ENCODE measurements at places on chromosomes 16 and 17. TPM values are rescaled to one million over a fixed set of nuclear protein-coding genes. Genes with fewer than 3 reads are reported as not detected.

The CDRT4 gene
- total RNA-seq = 13.0 TPM

The HOXB6 gene
- not detected for total RNA-seq

The DLG4 gene
- total RNA-seq = 28.7 TPM

The TSPAN10 gene
- total RNA-seq = 0.31 TPM

The PRR35 gene
- 1.4 TPM for total RNA-seq

The USP43 gene
- 7.2 TPM for total RNA-seq

The UNKL gene
- total RNA-seq = 28.7 TPM

The PROCA1 gene
- total RNA-seq = 11.3 TPM

The USP31 gene
- 17.9 TPM for total RNA-seq

The MEOX1 gene
- not detected for total RNA-seq

The HNF1B gene
- 0.04 TPM for total RNA-seq

The NOL11 gene
- 116 TPM for total RNA-seq

- no peak for DNase-seq
Measured at GRCh38 chr16:57104706-57105105, 12.3 kb downstream of the CPNE2 start.

DNA sequence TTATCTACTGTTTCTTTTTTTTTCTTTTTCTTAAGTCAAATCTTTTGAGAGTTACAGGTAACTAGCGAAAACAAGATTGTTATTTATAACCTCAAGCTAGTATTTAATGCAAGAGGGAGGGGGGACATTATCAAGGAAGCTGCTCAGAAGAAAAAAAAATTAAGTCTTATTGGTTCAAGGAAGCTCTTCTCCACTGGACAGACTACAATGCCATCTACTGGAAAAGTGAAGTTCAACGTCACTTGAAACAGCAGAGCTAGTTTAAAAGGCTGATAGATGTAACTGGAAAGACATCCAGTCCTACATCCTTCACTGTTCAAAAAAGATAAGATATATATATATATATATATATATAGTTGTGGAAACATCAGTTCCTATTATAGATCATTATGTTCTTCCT, 418.0 kb upstream of the PSMD7 start:
- peak; percentile 66 for DNase-seq

- no peak for DNase-seq
Measured at GRCh38 chr17:17359271-17359670, 56.1 kb downstream of the NT5M start.

- peak; percentile 18 for DNase-seq
Measured at GRCh38 chr16:23244122-23244521, 58.0 kb upstream of the SCNN1B start.

- no peak for DNase-seq
Measured at GRCh38 chr17:27473748-27474609, 17.7 kb downstream of the KSR1 start.

- peak; percentile 85 for DNase-seq
Measured at GRCh38 chr17:36934692-36935630, 2.3 kb upstream of the LHX1 start.

GRCh38 chr17:83118071-83118841, 38.8 kb downstream of the METRNL start:
- no peak for DNase-seq

- DNase-seq = no peak
Measured at GRCh38 chr17:76961869-76962268, 93.7 kb downstream of the MGAT5B start.

GRCh38 chr17:35148144-35148543, 527 bp downstream of the UNC45B start:
- no peak for DNase-seq

DNA sequence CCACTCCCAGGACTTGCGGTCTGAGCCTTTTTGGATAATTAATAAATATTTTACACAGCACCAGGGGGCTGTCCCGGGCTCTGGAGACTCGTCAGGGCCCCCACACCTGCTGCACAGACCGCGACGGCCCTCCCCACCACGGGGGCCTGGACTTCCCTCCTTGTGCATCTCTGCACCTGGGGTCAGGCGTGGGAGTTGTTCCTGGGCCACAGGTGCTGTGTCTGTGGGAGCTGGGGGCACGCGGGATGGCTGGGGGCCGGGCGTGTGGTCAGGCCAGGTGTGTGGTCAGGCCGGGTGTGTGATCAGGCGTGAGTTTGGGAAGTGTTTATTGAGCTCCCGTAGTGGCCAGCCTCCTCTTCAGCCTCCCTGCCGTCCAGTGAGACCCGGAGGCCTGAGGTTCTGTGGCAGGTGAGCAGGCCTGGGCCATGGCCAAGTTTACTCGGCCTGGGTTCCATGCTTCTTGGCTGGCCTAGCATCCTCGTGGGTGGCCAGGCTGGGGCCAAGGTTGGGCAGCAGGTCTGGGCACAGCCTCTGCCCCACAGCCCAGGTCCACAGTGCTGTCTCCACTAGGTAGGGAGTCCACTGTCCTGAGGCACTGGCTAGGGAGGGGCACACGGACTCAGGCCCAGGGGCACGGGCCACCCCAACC, 1.9 kb upstream of the STUB1 start:
- no peak for DNase-seq

DNA sequence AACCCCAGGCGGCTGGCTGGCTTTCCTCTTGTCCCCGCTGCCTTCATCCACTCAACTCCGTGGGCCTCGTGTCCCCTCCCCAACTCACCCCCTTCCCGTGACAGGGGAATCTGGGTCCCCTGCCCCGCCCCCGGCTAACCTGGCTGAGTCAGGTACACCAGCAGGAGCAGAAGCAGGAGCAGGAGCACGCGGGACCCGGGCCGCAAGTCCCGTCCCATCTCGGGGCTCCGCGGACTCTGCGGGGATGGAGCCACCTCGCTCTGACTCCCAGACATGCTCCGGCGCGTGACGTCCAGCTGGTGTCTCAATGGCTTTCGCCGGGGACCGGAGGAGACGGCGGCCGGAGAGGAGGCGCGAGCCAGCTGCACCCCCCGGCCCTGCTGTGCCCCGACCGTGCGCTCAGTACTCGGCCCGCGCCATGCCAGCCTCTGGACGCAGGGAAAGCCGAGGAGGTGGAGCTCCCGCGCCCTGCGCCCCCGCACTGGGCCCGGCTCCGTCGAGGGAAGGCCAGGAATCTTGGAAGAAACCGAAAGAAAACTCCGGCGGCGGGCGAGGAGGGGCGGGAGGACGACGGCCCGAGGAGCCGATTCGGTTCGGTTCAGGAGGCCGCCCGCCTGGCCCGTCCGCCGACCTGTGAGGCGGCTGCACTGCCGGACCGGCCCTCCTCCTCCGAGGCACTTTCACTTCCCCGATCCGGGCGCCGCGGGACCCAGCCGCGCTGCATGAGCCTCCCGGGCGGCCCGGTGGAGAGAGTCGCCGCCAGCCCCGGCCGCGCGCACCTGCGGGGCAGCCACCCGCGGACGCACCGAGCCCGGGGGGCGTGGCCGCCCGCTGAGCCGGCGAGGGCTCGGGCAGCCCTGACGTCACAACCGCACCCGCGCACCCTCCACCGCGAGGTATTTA, at the start of the genes CXCL16 and ZMYND15:
TSS of gene CXCL16 (minus strand) at position 807 of the 903 bp plus-strand sequence. CDS start at position 218, 589 bp downstream.
TSS of gene ZMYND15 (plus strand) at position 712 of the 903 bp plus-strand sequence. CDS start 716 bp downstream, outside the sequence.
- peak; percentile 55 for DNase-seq

DNA sequence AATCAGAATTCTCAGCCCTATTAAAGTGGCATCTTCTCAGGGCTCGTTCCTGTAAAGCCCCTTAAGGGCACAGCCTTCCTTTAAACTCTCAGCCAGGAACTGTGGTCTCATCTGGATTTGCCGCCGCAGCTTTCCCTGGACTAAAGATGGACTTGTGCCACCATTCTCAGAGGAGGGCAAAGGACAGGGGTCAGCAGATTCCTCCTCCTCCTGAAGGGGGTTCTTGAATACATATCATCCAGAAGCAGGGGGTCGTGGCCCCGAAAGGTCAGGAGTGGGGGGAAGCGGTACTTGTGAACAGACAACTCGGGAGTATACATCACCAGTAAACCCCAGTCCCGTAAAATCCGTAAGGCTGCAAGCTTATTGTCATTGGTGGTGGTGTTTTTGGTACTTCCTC, 174.8 kb downstream of the RPTOR start:
- DNase-seq = no peak

DNA sequence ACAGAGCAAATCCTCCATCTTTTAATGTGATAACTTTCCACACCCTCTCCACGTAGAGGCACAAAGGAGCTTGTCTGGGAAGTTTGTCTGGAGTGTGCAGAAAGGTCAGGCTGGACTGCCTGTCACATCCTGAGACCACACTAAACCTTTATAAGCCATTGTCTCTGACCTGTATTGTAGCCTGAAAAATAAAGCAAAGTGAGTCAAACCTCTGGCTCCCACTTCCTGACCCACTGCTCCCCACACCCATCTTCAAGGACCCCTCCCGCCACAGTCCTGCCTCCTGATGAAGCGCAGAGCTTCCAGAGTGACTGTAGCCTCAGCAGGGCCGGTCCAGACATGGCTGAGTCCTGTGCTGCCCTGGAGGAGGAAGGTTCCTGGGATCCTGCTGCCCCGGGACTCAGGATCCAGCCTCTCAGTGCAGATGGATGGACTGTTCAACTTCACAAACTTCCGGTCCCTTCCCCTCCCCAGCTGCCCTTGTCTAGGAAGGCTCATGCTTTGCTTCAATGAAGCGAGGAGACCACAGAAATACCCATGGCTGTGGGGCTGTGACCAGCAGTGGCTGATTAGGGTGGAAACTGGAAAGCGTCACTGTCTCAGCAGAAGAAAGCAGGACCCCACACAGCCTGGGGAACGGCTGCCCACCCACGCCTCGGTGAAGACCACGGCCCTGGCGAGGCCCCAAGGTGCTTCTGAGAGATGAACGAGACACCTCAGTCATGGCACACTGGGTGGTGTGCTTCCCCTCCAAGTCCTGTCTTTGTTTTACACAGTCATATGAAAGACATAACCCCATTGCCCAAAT, 30.9 kb upstream of the CLEC18B start:
- no peak for DNase-seq

DNA sequence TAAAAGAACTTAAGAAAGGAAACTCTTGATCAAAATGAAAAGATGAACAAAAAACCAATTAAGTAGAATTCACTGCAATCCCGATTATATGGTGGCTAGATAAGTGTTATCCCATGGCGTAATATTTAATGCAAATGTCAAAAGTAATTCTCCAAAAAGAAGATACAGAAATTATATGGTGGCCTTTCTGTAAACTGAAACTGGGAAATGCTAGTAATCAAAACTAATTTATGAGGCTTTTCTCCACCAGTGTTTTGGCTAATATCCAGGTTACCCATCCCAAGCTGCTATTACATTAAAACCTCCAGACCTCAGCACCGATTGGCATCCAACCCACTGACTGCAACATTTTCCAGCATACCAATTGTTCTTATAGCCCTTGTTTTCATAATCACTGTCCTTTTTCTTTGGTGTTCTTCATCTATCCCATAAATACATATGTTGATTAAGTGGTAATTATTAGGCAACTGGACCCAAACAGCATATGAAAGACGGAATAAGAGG, 77.2 kb upstream of the TNRC6A start:
- DNase-seq = no peak

DNA sequence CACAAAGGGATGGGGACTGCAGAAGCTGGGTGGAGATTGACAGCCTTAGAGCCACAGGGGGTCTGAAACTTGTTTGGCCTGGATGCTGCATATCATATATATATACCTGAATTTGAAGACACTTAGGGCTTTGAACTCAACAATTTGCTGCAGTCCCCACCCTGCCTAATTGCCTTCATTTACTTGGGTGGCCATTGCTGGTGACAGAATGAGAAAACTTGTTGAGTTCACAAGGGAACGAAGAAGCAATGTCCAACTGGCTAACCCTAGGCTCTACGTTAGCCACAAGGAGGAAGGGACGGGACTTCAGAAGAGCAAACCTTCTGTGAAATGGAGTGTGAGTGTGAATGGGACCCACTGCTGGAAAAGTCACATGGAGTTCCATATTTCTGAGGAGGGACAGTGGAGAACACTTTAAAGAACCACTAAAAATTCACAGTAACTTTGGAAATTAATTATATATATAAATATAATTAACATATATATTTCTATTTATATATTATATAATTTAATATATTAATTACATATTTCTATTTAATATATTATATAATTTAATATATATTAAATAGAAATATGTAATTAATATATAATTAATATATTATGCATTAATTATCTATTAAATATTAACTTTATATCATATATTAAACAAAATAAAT, 215.3 kb upstream of the SOX9 start:
- DNase-seq = no peak

GRCh38 chr17:9151091-9151490, 129.8 kb downstream of the NTN1 start:
- no peak for DNase-seq

- DNase-seq = peak; percentile 83
Measured at GRCh38 chr16:1379304-1380076, 27.8 kb downstream of the GNPTG start.

DNA sequence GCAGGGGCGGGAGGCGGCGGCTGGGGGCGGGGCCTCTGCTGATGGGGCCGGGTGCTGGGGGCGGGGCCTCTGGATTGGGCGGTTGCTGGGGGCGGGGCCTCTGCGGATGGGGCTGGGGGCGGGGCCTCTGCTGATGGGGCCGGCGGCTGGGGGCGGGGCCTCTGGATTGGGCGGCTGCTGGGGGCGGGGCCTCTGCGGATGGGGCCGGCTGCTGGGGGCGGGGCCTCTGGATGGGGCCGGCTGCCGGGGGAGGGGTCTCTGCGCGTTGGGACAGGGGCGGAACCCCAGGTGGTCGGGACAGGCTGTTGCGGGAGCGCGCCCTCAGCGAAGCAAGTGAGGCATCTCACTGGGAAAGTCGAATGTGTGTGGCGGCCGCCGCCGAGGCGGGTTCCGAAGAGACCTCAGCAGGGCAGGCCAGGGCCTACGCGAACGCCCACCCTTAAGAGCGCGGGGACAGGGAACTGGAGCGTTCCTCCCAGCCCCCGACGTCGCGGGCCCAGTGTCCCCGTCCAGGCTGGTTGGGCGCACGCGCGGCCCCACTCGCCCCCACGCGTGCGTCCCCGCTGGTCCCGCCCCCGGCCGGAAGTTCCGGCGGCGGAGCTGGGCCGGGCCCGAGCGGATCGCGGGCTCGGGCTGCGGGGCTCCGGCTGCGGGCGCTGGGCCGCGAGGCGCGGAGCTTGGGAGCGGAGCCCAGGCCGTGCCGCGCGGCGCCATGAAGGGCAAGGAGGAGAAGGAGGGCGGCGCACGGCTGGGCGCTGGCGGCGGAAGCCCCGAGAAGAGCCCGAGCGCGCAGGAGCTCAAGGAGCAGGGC, at the start of gene STUB1:
TSS of gene STUB1 (plus strand) at position 597 of the 811 bp plus-strand sequence. CDS start at position 713, 116 bp downstream.
- DNase-seq = peak; percentile 95

GRCh38 chr16:83669456-83669855, 138.3 kb upstream of the HSBP1 start:
- no peak for DNase-seq

Measured in GM23338 (cell line).